GF-D8 (cell line): ENCODE measurements at places on chromosomes 2 and 18.

- DNase-seq: no peak
These were observed 19.4 kb upstream of the DSC3 start for GRCh38 chr18:31061945-31062344.

- DNase-seq: no peak
These were observed 45.6 kb downstream of the PAIP2B start for GRCh38 chr2:71181316-71181715.

- no peak for DNase-seq
These were observed 194.8 kb downstream of the ZFP36L2 start for GRCh38 chr2:43031471-43032212.

DNA sequence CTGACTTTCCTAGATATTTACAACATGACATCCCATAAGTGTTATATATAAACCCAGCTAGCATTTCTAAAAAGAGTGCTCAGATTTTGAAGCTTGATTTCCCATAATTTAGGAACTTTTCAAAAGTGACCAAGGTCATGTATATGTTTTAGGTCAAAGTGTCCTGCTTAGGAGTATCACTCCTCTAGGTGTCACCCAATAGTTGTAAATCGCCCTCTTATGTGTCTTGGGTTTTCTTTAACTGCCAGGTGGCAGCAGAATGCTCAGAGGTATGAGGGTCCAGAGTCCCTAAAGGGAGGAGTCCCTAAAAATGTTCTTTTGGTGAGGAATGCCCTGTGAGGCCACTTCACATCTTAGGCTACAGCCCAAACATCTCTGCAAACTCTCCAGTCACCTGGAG, 358.3 kb downstream of the CELF4 start:
- DNase-seq: no peak

DNA sequence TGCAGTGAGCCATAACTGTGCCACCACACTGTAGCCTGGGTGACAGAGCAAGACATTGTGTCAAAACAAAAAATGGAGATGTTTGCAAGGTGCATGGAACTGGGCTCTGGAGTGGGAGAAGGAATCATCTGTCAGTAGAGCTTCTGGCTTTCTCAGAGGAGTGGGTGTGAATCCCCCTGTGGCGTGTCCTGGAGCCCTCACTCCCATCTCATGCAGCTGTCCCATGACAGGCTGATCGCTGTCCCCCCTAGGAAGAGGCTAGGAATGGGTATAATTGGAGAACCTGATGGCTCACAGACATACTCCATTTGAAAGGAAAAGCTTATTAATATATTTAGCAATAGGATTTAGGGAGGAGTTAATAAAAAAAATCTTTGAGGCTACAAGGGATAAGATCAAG, 125.8 kb upstream of the EPB41L3 start:
- DNase-seq: no peak

DNA sequence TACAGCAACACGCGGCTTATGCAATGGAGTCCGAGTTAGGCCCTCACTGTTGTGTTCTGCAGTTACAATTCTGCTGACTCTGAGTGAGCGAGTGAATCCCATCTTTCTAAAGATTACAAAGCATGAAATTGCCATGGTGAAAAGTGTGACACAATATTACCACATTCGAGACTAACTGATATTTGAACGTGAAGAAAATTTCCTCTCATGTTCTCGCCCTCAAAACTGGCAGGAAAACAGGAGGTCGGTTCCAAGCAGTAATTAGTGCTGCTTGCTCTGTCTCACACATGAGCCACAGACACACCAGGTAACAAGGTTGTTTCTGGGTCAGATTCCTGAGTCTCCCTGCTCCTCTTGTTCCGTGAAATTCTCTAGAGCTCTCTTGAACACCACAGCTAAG, 93.7 kb upstream of the RIOK3 start:
- DNase-seq: no peak
